ENCODE measurements at places on chromosomes 11 and 22.

DNA sequence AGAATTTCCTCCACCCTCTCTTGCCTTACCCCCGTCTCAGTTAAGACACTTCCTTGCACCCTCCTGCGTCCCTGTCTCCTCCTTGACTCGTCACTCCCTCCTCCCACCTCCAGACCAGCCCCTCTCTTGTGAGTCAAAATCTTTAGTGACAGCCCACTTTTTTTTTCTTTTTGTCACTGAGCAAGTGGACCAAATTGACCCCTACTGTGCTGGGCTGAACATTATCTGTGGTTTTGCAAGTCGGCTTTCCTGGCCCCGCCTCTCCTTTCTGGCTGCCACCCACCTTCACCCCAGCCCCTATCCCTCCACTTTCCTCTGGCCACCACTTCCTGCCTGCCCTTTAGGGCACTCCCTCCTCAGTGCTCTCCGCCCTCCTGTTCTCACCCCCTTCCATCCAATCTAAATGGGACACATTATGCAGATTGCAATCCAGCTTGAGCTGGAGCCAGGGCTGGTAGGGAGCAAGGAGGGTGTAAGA, at the start of gene APLNR:
Gene APLNR, minus strand, starts transcription at position 47 of the 478 bp plus-strand sequence. CDS start 246 bp downstream, outside the sequence.
- DNase-seq: no peak

- DNase-seq: no peak
Measured at GRCh38 chr11:87810486-87810885, 364.8 kb downstream of the RAB38 start.

- DNase-seq: no peak
Measured at GRCh38 chr11:67499808-67500483, 5.2 kb downstream of the PITPNM1 start.

GRCh38 chr22:24302591-24302990, 32.0 kb downstream of the SPECC1L start:
- no peak for DNase-seq

GRCh38 chr11:131808470-131808869, 438.1 kb downstream of the NTM start:
- no peak for DNase-seq

GRCh38 chr11:68721075-68721474, 30.2 kb downstream of the TESMIN start:
- no peak for DNase-seq

- DNase-seq: peak; percentile 42
Measured at GRCh38 chr11:96189351-96189750, 153.6 kb downstream of the MAML2 start.

DNA sequence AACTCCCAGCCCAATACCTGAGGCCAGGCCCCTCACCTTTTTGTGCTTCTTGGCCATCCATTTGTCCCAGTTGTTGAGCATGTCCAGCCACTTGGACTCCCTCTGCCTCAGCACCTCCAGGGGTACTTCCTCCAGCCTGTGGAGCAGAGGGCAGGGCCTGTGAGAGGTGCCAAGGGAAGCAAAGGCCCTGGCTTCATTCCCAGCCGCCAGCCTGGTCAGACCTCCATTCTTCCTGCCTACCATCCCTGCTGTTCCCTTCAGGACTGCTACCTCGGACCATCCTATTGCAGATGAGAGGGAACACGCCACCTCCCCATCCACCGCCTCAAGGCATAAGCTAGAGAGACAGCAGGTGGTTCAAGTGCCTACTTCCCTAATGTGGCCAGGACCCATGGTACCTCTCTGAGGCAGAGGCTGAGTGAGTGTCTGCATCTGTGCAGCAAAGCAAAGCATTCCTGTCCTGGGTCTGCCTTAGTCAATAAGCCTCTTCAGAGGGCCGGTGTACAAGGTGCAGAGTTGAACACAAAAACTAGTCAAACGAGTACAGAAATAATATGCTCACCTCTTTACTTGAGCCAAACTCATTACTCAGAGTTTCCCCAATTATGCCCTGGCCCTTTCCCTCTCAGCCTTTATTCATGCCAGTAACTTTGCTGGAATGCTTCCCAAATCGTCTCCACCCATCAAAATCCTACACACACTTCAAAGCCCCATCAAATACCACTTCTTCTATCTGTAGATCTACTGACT, 15.4 kb upstream of the CASTOR1 start:
- no peak for DNase-seq

- DNase-seq: no peak
Measured at GRCh38 chr11:1008001-1008802, 28.3 kb downstream of the MUC6 start.

DNA sequence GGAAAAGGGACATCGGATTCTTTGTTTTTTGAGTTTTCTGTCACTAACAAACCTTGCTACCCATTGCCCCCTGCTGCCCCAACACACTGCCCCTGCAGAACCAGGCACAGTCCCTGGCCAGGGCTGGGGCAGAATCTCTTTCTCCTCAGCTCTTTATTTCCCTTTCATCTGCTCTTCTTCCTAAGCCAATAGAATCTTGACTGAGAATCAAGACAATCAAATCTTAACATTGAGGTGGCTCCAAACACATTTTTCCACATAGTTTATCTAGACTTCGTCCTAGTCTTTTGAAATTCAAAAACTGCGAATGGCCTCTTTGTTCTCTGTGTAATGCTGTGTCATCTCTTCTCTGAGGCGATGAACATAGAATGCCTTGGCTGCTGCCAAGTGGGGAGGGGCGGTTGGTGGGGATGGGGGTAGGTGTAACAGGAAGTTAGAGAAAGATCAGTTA, 16.1 kb upstream of the NTM start:
- DNase-seq: no peak

GRCh38 chr11:14417617-14418374, 58.8 kb upstream of the RRAS2 start:
- no peak for DNase-seq

- no peak for DNase-seq
Measured at GRCh38 chr11:83070044-83070701, 1.5 kb downstream of the RAB30 start.

DNA sequence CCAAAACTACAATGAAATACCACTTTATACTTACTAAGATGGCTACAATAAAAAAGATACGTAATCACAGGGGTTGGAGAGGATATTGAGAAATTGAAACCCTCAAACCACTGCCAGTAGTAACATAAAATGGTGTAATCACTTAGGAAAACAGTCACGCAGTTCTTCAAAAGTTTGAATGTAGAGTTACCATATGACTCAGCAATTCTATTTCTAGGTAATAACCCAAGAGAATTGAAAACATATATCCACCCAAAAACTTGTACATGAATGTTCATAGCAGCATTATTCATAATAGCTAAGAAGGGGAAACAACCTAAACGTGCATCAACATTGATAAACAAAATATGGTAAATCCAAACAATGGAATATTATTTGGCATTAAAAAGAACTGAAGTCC, 24.4 kb upstream of the PSMA1 start:
- peak; percentile 29 for DNase-seq

GRCh38 chr11:6327806-6328205, 7.5 kb upstream of the CAVIN3 start:
- DNase-seq: no peak

- no peak for DNase-seq
Measured at GRCh38 chr22:19663821-19664355, 50.4 kb upstream of the SEPTIN5 start.

Data from GM13977 (cell line).